ENCODE measurements at places on chromosomes 3 and 15. TPM values are rescaled to one million over a fixed set of nuclear protein-coding genes. Genes with fewer than 3 reads are reported as not detected.
A peak's percentile ranks its signal among the peaks of the same experiment; 100 is the strongest.

DNA sequence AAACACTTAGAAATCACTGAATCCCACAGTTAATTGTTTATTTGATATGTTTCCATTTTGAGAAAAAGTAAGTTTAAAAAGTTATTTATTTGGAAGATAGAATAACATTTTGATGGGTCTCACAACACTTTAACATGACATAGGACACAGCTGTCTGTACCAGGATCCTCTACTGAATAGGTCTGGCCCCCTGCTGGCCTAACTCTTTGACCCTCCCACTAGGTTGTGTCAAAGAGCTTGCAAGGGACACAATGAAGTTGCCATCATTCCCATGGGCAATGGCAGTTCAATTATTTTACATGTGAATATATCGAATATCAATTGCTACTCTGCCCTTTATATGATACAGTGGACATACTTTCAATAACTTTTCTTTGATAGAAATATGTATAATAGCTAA lies 138.9 kb downstream of the EPHA3 start:
- no peak overlapping the region for H3K4me3 ChIP-seq
- H3K4me1 ChIP-seq: no peaks in the 10 kb centered on the region
- no peak for DNase-seq

DNA sequence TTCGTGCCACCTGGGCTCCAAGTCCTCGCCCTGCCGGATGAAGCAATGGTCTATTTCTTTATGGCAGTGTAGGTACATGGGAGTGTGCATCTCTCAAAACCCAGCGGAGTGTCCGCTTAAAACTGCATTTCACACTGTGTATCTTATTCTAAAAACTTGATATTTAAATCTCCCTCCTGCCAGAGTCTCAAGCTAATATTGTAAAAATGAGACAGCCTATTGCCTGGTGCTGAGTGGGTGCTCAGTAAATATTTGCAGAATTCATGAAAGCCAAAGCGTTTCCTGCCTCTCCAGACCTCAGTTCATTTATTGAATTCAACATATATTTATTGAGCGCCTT lies 330 bp upstream of the TBC1D2B start:
- no peak for DNase-seq
- H3K36me3 ChIP-seq: no peaks in the 10 kb centered on the region
- H3K4me1 ChIP-seq: peaks cover 44% of the 10 kb centered on the region
- H3K27me3 ChIP-seq: no peaks in the 10 kb centered on the region

DNA sequence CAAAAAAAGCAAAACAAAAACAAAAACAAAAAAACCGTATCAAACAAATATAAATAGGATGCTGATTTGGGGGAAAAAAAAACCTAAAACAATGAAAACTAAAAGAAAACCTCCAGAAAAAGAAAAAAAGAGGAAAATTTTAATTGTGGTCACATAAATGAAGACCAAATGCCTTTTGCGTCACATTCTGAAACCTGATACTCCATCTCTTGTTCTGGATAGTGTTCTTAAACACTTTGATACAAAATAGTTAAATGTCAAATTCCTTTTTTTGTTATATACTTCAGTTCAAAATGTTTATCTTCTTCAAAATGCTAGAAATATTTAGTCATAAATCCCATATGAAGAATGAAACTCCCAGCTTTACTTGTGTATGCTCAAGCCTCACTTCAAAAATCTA lies 31.0 kb downstream of the COPS2 start:
- no peak for DNase-seq
- no peak overlapping the region for H3K27ac ChIP-seq
- no peaks in the 10 kb centered on the region for H3K27me3 ChIP-seq
- H3K36me3 ChIP-seq: peaks cover 11% of the 10 kb centered on the region
- H3K4me1 ChIP-seq: no peaks in the 10 kb centered on the region

RGMA gene
- 35.7 TPM for total RNA-seq

DNA sequence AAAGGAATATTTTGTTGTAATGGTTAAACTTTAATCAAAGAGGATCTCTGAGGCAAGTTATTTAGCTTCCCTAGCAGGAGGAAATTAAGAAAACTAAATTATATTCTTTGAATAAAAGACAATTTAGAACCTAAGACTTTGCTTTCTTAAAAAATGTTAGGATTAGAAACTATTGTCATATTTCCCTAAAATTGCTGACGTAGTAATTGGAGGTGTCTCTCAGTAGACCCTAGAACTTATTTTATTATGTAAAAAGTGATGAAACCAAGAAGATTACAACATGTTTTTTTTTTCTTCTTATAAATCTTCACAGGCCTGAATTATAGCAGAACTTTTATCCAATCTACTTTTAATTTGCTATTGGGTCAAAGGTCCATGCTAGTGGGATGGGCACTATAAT lies 363.3 kb upstream of the THRB start:
- no peak overlapping the region for H3K27ac ChIP-seq
- H3K36me3 ChIP-seq: no peaks in the 10 kb centered on the region
- H3K4me1 ChIP-seq: no peaks in the 10 kb centered on the region
- no peak overlapping the region for H3K4me3 ChIP-seq

DNA sequence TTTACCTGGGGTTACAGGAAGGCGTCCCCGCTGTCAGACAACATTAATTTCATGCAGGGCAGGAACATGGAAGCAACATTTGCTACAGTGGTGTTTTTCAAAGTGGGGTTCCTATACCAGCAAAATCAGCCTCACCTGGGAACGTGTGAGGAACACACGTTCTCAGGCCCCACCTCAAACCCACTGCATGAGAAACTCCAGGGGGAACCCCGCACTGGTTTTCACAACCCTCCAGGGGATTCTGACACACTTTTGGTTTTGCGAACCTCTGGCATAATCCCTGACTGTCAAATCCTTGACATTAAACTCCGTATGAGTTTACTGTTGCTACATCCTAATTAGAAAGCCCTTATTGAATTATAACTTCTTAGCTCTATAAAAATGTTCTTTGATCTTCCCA lies 127.7 kb downstream of the LRRK1 start:
- no peaks in the 10 kb centered on the region for H3K36me3 ChIP-seq
- DNase-seq: peak; percentile 12
- H3K27me3 ChIP-seq: no peaks in the 10 kb centered on the region
- no peak overlapping the region for H3K4me3 ChIP-seq
- peaks cover 7% of the 10 kb centered on the region for H3K4me1 ChIP-seq

DNA sequence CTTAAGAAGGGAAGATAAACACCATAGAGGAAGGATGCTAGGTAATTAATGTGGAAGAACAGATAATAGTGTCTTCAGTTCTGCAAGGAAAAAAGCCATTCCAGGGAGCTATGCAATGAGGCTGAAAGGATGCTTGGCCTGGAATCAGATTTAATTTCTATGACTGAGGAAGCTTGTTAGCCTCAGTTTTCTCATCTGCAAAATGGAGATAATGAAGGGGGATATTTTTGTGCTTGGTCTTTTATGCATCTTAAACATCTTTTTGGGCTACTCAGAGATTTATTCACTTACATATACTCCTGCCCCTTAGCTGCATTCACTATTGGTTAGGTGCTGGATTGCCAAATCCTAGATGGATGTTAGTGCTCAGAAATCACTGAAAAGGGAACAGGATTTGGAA lies 16.7 kb downstream of the DNAJB11 start:
- DNase-seq: no peak
- no peaks in the 10 kb centered on the region for H3K27me3 ChIP-seq
- no peak overlapping the region for H3K4me3 ChIP-seq
- no peak overlapping the region for H3K27ac ChIP-seq
- no peaks in the 10 kb centered on the region for H3K36me3 ChIP-seq

SIDT1 gene
- total RNA-seq: 0.49 TPM

GRCh38 chr3:108569336-108569735 lies 19.9 kb downstream of the CIP2A start:
- H3K27ac ChIP-seq: no peak overlapping the region
- no peaks in the 10 kb centered on the region for H3K4me1 ChIP-seq
- no peaks in the 10 kb centered on the region for H3K36me3 ChIP-seq
- DNase-seq: no peak
- no peaks in the 10 kb centered on the region for H3K27me3 ChIP-seq

- peak; percentile 69 for DNase-seq
- H3K36me3 ChIP-seq: no peaks in the 10 kb centered on the region
- H3K4me3 ChIP-seq: peak overlapping the region; percentile 51
- peaks cover 34% of the 10 kb centered on the region for H3K27me3 ChIP-seq
- H3K27ac ChIP-seq: no peak overlapping the region
These were observed 59.7 kb downstream of the NOX5 start for GRCh38 chr15:69074001-69074842.

DNA sequence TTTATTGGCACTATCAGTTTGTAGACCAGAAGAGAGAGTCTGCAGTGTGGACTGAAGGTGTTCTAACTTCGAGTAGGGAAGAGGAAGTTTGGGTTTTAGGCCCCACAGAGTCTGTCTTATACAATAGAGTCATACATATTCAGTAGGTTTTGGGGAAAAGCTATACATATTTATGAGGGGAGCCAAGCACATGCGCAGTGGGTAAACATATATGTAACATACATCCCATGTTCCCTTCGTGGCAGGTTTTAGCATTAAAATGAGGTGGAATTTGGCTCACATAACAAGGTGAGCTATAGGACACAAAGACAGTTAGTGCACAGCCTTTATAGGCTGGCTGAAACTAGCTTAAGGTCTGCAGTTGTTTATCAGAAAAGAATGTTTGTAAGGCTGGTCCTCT lies 4.9 kb downstream of the GALK2 start:
- no peaks in the 10 kb centered on the region for H3K27me3 ChIP-seq
- peaks cover 13% of the 10 kb centered on the region for H3K4me1 ChIP-seq
- H3K4me3 ChIP-seq: no peak overlapping the region
- no peaks in the 10 kb centered on the region for H3K36me3 ChIP-seq

GRCh38 chr3:25449857-25450256 lies 21.8 kb downstream of the RARB start:
- peak overlapping the region; percentile 68 for H3K27ac ChIP-seq
- peaks cover 47% of the 10 kb centered on the region for H3K4me1 ChIP-seq
- no peak overlapping the region for H3K4me3 ChIP-seq

- no peaks in the 10 kb centered on the region for H3K36me3 ChIP-seq
- H3K4me1 ChIP-seq: peaks cover 68% of the 10 kb centered on the region
- H3K27me3 ChIP-seq: no peaks in the 10 kb centered on the region
- H3K4me3 ChIP-seq: no peak overlapping the region
- peak; percentile 78 for DNase-seq
- peak overlapping the region; percentile 42 for H3K27ac ChIP-seq
These were observed 101.4 kb downstream of the FNDC3B start for GRCh38 chr3:172140499-172141391.

DNA sequence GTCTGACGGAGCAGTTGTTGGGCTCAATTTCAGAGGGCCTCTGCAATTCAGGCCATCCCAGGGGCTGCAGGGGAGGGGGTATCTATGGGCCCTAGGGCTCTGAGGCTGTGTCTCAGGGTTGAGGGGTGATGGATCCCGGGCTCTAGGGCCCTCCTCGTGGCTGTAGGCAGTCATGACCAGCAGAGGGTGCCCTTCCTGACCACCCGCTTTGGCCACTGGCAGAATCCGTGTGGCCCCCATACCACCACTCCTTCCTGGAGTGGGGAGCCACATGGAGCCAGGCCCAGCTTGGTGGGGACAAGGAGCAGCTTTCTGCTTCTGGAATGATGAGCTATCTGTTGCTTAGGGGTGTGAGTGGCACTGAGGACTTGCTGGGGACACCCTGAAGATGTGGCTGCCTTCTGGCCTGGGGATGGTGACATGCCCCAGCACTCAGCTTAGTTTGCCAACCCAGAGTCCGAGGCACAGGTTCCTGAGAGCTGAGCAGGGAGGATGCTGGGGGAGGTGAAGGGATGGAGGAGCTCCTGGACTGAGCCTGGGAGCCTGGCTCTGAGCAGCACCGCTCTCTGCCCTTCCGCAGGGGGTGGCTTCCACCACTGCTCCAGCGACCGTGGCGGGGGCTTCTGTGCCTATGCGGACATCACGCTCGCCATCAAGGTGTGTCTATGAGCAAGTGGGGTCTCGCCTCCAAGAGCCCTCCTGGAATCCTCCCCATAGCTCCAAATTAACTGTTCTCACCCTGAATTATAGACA lies 20.2 kb downstream of the HDAC11 start:
- no peak overlapping the region for H3K27ac ChIP-seq
- no peaks in the 10 kb centered on the region for H3K27me3 ChIP-seq
- no peak for DNase-seq
- H3K36me3 ChIP-seq: no peaks in the 10 kb centered on the region
- no peak overlapping the region for H3K4me3 ChIP-seq

- H3K36me3 ChIP-seq: peaks cover 34% of the 10 kb centered on the region
- H3K4me1 ChIP-seq: no peaks in the 10 kb centered on the region
- no peaks in the 10 kb centered on the region for H3K27me3 ChIP-seq
- DNase-seq: no peak
These were observed 2.4 kb upstream of the TMEM89 start for GRCh38 chr3:48623851-48624547.

- no peaks in the 10 kb centered on the region for H3K27me3 ChIP-seq
- H3K4me1 ChIP-seq: no peaks in the 10 kb centered on the region
- DNase-seq: no peak
These were observed 23.0 kb downstream of the CACNA2D2 start for GRCh38 chr3:50480471-50480870.

SLC51B gene
- not detected for total RNA-seq

- no peaks in the 10 kb centered on the region for H3K27me3 ChIP-seq
- no peak for DNase-seq
- H3K4me3 ChIP-seq: no peak overlapping the region
- H3K4me1 ChIP-seq: no peaks in the 10 kb centered on the region
- H3K36me3 ChIP-seq: no peaks in the 10 kb centered on the region
These were observed 175.0 kb upstream of the SGO1 start for GRCh38 chr3:20361000-20361399.

GRCh38 chr3:49013738-49014660 lies 4.4 kb downstream of the DALRD3 start:
- DNase-seq: no peak
- no peaks in the 10 kb centered on the region for H3K4me1 ChIP-seq
- H3K27ac ChIP-seq: no peak overlapping the region
- peaks cover 53% of the 10 kb centered on the region for H3K36me3 ChIP-seq

ZNF502 gene
- total RNA-seq: 7.3 TPM

- H3K36me3 ChIP-seq: no peaks in the 10 kb centered on the region
- no peaks in the 10 kb centered on the region for H3K4me1 ChIP-seq
- no peak overlapping the region for H3K4me3 ChIP-seq
- H3K27me3 ChIP-seq: no peaks in the 10 kb centered on the region
These were observed 106.0 kb upstream of the MRPL3 start for GRCh38 chr3:131608741-131609140.

GRCh38 chr15:73517566-73517965 lies 74.6 kb downstream of the REC114 start:
- no peak overlapping the region for H3K27ac ChIP-seq
- H3K36me3 ChIP-seq: no peaks in the 10 kb centered on the region
- DNase-seq: no peak
- H3K4me3 ChIP-seq: no peak overlapping the region
- H3K27me3 ChIP-seq: no peaks in the 10 kb centered on the region

DNA sequence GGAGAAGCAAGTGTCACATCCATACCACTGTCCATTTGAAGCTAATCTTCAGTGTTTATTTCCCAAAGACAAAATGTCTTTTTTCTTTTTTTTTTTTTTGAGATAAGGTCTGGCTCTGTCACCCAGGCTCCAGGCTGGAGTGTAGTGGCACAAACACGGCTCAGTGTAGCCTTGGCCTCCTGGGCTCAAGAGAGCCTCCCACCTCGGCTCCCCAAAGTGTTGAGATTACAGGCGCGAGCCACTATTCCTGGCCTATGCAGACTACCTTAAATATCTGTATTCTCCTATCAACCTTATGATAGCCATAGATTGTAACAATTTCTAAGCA lies 27.7 kb upstream of the VPS33B start:
- H3K4me1 ChIP-seq: no peaks in the 10 kb centered on the region
- DNase-seq: no peak
- H3K27ac ChIP-seq: no peak overlapping the region
- peaks cover 15% of the 10 kb centered on the region for H3K27me3 ChIP-seq

- no peaks in the 10 kb centered on the region for H3K27me3 ChIP-seq
- no peak overlapping the region for H3K27ac ChIP-seq
These were observed 706.3 kb downstream of the PDCD6IP start for GRCh38 chr3:34504775-34505174.

CPB1 gene
- not detected for total RNA-seq

KLHL40 gene
- not detected for total RNA-seq

- no peaks in the 10 kb centered on the region for H3K36me3 ChIP-seq
- no peak for DNase-seq
- H3K27ac ChIP-seq: no peak overlapping the region
- no peak overlapping the region for H3K4me3 ChIP-seq
- H3K27me3 ChIP-seq: no peaks in the 10 kb centered on the region
These were observed 43.2 kb upstream of the EPHB1 start for GRCh38 chr3:134751831-134752230.
